ENCODE measurements at places on chromosomes 2 and 18.

DNA sequence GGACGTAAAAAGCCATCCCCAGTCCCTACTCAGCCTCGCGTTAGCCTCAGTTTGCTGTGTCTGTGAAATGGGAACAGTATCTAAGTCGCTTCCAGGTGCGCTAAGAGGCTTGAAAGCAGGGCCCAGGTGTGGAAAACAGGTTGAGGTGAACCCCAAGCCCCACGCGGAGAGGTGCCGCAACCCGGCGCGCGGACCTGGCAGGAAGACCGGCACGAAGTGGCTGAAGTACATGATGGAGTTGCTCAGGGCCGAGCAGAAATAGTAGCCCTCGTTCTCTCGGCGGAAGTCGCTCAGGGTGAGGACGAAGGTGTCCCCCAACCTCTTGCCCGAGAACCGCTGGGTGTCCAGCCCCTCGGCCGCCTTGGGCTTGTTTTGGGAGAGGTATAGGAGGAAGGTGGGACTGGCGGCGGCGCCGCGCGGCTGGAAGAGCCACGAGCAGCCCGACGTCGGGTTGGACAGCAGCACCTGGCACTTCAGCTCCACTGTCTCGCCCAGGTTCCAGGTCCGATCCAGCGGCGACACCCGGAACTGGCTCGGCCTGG lies 508 bp downstream of the CD8A start:
- peak; percentile 62 for DNase-seq

DNA sequence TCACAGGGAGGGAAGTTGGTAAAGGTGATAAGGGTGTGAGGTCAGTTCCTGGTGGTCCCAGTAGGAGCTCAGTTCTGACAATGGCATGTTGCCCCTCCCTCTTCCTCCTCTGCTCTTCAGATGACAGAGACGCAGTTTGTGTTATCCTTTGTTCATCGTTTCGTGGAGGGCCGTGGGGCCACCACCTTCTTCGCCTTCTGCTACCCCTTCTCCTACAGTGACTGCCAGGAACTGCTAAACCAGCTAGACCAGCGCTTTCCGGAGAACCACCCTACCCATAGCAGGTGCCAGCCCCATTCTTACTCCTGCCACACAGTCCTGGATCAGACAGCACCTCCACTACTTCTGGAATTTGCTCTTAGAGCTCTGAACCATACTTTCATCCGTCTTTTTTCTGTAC lies 2.3 kb downstream of the AGBL5 start:
- DNase-seq: no peak

GRCh38 chr18:79786786-79787526 lies 10.8 kb upstream of the KCNG2 start:
- DNase-seq: no peak

GRCh38 chr2:95054016-95054415 lies 28.5 kb downstream of the MAL start:
- DNase-seq: no peak

- no peak for DNase-seq
Observed at GRCh38 chr18:7568426-7568825, 1.3 kb downstream of the PTPRM start.

DNA sequence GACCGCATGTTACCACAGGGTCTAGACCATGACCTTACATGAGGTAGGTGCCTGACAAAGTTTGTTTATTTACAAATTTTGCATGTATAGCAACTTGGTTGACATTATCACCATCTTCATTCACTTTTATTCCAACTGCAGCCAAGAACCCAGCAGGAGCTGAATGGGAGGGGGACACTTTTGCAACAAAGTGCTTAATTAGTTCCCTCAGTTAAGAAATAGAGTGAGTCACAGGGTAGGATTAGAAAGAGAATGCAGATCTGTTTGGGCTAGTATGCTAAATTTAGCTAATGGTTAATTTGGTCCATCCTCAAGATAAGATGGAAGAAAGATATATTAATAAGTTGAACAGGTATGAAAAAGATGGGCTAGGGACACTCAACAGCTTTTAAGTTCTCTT lies 678.9 kb downstream of the ARHGAP15 start:
- no peak for DNase-seq

GRCh38 chr18:34604591-34604990 lies 105.5 kb upstream of the DTNA start:
- no peak for DNase-seq

DNA sequence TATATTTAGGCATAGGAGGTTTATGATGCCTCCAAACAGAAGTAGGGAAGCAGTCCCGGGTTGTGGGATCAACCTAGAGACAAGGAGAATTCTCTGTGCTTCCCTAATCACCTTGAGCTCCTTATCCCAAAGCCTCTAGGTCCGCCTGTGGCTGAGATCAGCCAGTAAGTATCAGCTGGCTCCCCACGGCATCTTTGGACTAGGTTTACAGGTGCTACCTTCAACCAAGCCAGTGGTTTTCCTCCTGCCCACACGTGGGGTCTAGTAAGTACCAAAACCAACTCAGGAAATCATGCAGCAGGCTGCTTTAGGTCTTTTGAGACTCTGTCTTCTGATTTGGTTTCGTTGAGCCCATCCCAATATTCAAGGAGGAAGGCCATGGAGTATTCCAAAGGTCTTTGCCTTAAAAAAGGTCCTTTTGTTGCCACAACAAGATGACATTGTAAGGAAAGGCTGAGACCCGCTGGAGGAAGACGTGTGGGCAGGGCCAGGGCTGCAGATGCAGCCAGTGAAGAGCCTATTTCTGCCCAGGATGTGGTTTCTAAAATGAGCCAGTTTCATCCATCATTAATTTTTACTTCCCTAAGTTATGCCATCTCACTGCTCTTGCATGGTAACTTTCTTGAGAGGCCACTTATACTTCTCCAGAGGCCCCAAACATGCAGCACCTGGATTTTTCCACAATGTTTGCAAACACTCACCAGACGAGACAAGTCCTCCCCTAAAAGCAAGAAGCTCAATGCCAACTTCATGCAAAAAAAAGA lies 248.7 kb downstream of the RNF152 start:
- no peak for DNase-seq

GRCh38 chr18:13376298-13376840 lies 157.8 kb downstream of the LDLRAD4 start:
- no peak for DNase-seq

DNA sequence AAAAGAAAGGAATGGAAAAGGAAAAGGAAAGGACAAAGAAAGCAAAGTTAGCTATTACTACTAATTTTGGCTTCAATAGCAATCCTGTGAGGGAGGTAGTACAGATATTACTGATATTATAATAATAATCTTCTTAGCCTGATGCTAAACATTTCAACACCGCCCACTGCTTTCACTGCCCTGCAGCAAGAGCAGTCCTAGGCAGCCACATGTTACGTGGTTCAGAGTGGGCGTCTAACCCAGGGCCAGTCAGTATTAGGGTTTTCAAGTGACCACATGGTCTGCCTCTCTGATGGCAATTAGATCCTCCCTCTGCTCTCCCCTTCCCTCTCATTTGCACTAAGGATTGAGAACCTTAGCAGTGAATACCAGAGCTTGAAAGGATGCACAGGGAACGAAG lies 83.7 kb upstream of the ZNF397 start:
- no peak for DNase-seq

DNA sequence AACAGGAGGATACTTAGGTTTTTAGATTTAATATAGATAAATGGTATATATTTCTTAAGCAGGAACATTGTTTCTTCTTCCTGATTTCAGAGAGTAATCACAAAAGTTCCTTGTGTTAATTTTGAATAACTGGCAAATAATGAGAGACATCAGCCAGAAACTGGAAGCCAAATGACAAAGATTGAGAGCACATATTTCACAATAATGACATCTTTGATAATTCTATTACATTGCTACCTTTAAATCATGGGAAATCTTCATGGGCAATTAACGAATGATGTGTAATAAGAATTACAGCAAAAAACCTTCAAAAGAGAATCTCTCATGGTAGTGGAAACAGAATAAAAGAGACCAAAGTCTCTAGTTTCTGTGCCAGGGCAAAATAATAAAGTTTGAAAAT lies 215.1 kb downstream of the NUP35 start:
- DNase-seq: no peak

DNA sequence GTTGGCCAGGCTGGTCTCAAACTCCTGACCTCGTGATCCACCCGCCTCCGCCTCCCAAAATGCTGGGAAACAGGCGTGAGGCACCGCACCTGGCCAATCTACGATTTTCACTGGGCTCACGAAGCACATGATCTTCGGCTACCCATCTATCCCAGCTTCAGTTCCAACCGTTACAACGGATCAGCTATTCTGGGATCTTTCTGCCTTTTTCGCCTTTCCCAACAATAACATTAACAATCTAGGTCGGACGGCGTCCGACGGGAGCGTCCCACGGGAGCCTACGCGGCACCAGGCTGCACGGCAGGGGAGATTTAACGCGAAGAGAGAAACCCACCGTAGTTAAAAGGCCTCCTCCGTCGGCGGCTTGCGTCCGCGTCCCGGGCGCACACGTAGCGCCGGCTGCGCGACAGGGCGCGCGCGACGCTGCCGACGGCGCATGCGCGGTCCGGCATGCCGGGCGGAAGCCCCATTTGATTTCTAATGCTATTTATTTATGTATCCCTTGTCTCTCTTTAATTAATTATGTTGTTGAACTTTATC lies at the start of gene MSL3B:
TSS of gene MSL3B (minus strand) at position 394 of the 540 bp plus-strand sequence.
- peak; percentile 67 for DNase-seq

DNA sequence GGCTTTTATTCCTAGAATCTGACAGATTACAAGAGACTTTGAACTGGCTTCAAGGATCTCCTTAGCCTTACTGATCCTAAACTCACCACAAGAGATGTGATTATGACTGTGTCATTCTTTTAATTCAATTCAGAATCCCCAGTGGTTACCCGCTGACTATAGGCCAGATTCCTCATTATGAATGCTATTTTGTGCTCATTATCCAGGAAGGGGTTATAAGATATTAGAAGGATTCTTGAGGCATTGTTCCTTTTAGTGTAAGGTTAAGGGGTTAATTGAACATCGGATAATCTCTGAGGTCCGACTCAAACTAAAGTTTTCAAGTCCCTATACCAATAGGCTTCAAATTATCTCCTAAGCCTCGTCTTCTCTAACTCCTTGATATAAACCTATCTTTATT lies 39.4 kb upstream of the TDRD15 start:
- no peak for DNase-seq

- DNase-seq: no peak
Observed at GRCh38 chr2:149906886-149907285, 319.3 kb upstream of the MMADHC start.

DNA sequence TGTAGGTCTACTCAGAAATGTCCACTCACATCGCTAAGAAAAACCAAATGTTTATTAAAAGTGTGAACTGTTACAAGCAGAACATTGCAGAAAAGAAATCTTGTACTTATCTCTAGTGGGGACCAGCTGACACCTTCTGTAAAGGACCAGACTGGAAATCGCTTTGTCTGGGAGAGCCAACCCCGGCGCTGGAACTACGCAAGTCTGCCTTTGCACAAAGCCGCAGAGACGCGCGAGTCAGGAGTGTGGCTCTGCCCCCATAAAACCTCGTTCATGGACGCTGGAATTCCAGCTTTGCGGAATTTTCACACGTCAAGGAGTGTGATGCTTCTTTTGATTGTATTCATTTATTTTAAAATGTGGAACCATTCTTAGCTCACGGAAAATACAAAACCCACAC lies 141.9 kb upstream of the SALL3 start:
- no peak for DNase-seq

GRCh38 chr2:155215037-155215707 lies 516.7 kb downstream of the KCNJ3 start:
- DNase-seq: no peak

DNA sequence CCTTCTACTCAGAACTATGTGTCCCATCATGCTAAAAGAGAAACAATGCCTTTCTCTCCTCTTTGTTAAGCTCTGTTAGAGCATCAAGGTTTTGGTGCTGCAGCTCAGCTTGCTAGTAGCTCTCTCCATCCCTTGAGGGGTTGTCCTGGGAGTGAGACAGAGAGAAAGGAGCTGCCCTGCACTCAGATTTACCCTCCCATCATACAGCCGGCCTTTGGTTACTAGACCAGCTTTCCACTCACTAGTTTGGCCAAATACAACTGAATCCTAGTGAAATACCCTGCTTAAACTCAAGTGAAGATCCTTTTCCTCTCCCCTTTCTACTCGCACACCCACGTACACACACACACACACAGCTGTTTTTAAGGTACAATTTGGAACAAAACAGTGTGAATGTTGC lies 2.3 kb upstream of the CHN1 start:
- DNase-seq: no peak

DNA sequence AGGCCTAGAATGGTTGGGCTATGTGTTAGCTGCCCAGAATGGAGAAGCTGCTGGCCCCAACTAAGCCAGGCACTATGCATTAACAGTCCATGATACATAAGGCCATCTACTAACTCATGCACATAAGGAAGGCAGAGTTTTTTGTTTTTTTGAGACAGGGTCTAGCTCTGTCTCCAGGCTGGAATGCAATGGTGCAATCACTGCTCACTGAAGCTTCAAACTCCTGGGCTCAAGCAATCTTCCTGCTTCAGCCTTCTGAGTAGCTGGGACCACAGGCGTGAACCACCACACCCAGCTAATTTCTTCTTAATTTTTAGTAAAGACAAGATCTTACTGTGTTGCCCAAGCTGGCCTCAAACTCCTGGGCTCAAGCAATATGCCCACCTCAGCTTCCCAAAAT lies 37.6 kb downstream of the GPR45 start:
- no peak for DNase-seq

GRCh38 chr18:50649821-50650220 lies 89.9 kb downstream of the MAPK4 start:
- DNase-seq: no peak

DNA sequence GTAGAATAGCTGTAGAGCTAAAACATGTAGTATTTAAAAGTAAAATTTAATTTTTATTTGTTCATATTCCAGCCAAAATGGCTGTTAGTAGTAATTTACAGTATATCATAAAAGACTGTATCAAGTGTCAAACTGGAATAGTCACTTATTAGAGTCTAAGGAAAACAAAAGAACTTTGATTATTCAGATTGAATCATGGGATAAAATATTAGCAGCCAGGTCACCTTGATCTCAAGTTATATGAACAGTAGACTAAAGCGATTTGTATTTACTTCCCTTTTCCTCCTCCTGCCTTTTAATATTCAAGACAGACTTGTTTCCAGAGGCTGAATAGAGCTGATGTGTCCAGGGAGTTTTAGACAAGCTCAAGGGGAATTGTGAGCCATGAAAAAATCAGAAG lies 54.4 kb downstream of the PMAIP1 start:
- DNase-seq: no peak

DNA sequence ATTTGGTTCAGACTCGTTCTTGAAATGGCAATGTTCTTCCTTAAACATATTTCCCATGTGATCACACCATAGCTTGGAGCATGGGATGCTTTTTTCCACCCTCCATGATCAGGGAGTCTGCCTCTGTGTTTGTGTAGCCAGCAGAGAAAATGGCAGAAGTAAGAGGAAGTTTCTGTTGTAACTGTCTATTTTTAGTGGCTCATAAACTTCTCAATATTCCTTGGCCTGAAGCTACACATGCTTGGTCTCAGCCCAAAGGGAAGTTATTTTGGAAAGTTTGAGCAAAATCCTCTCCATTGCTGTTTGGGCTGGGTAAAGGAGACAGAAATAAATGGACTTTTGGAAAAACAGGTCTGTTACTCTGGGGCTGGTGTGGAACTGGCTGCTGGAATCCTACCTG lies 33.4 kb upstream of the ITGA6 start:
- no peak for DNase-seq

GRCh38 chr18:78165525-78165924 lies 814.1 kb upstream of the SALL3 start:
- DNase-seq: no peak
